ENCODE measurements at places on chromosomes 3 and 15. TPM values are rescaled to one million over a fixed set of nuclear protein-coding genes. Genes with fewer than 3 reads are reported as not detected.

CYP1A2 gene
- total RNA-seq: 32.5 TPM

DNA sequence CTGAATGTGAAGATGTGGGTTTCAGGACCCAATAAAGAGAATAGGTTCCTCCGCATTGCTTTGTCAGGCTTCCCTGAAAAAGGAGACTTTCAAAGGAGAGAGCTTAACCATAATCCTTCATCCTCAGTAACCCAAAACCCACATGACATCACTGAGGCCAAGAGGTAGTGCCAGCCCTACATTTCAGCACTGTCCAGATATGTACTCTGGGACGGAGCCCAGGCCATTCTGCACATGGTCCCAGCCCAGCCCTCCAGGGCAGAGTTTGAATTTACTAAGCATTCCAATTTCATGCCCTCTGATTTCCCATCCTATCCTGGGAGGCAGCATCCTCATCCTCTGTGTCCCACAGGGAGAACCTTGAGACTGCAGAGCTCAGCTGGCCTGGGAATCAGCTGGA lies 210.5 kb downstream of the GABRB3 start:
- DNase-seq: no peak

- peak; percentile 25 for DNase-seq
Measured at GRCh38 chr3:123153125-123154019, 48.4 kb upstream of the SEC22A start.

LRRC31 gene
- total RNA-seq: 5.3 TPM

CHRFAM7A gene
- 0.37 TPM for total RNA-seq

WDR76 gene
- 0.84 TPM for total RNA-seq

DNA sequence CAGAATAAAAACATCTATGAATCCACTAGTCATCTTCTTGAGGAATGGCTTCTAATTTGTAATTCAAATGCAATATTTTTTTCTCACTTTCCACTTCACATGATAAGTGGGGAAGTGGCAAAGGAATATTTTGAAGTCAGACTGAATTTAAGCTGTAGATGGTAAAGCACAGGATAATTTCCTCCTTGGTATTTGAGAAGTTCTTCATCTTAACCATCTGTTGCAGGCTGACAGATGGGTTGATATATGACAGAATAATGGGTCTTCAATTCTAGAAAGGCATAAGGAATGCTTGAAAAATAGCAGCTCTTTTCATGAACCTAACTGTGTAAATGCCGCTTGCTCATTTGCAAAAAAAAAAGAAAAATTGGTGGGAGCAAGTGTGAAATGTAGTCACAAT lies 66.5 kb upstream of the SNTN start:
- DNase-seq: no peak

DNA sequence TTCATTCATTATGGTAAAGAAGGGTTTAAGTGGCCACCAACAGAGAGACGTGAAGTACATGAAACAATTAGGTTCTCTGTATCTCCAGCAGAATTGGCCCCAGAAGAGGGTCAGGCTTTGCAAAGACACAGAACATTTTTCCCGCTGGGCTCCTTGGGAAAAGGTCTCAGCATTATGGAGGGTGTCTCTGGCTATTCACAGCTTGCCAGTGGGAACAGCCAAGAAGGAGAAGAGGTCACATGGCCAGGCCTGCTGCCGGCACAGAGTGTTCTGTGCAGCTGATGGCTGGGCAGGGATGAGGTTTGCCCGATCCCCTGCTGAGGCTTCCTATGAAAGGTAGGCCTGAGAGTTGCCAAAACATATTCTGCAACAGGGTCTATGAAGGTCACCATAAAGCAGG lies 77.8 kb upstream of the LPP start:
- DNase-seq: no peak

DNA sequence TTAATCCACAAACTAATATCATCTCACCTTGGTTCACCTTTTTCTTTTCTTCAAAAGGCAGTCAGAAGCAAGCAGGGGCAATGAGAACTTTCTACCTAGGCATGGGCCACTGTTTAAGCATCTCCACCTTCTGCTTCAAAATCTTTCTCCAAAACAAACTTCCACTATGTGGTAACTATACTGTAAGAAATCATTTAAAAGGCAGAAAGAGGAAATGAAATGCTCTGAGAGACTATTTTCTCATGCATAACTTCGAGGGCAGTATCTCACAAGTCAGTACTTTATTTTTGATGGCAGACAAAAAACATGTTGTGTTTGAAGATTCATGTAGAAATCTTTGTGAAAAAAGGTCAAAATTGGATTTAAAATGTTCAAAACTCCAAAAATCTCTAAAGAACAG lies 419.7 kb downstream of the ZBTB20 start:
- no peak for DNase-seq

DNA sequence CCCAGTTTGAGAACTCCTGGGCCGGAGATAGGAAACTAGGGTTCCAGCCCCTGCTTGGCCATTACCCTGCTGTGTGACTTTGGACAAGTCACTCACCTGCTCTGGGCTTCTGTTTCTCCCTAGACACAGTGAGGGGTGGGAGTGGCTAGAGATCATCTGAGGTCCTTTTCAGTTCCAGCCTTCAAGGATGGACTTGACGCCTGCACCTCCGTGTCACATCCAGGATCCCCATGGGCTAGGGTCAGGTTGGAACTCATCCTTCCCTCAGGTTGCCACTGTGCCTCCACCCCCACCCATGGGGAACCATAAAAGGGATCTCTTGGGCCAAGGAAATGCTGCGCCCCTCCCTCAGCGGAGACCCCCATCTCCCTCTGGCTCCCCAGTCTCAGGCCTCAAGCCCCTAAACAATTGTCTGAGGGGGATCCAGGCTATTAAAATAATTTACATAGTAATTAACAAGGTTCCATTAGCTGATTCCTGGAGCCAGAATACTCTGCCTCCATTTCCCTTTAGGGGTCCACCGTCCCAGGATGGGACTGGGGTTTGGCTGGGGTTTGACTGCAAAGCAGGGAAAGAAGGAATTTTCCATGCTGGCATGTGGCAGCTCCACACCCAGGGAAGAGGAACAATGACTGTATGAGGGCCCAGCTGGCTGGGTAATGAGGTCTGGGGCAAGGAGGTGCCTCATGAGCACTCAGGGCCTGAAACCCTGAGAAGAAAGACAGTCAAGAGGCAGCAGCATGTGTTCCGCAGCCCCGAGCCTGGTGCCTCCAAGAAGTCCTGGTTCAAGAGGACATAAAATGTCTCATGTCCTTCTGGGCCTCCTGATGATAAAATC lies 177.7 kb downstream of the SMAD6 start:
- no peak for DNase-seq

DNA sequence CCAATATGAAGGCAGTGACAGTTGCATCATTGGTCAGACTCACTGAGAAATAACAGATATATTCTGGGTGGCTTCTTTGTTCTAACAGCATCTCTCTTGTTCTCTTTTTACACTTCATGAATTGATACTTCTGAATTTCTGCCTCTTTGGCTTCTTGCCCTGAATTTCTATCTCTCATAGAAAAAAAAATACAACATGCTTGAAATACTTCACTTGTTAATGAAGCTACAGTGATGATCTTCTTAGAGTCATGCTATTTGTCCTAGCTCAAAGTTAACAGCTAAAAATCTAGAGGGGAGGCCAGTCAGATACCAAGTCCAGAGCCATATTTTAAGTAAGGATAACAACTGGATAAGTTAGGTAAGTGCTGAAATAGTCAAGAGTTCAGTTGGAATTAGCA lies 597.2 kb upstream of the AGTR1 start:
- DNase-seq: no peak

FBXO40 gene
- total RNA-seq: 0.08 TPM

- DNase-seq: no peak
Measured at GRCh38 chr15:35713733-35714132, 167.8 kb upstream of the DPH6 start.

SLC28A1 gene
- total RNA-seq: 0.09 TPM

- peak; percentile 39 for DNase-seq
Measured at GRCh38 chr15:43776101-43776717, 557 bp downstream of the ELL3 start.

GRCh38 chr15:73981761-73982221 lies 10.3 kb downstream of the STOML1 start:
- no peak for DNase-seq

DNA sequence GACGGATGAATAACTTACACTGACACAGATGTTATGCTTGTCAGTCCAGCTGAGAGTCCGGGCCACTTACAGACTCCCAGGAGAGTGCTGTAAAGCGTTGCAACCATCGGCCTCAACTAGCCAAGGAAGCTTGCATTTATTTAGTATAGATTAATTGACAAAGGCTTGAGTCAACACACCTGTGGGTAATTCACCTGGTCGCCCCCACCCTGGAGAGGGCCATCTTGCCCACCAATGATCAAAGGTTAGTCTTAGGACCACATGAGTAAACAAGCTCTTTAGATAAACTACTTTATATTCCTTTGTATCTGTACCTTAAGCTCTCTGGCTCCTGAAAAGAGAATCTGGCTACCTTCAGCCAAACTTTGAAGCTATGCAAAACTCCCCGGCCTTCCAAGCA lies 51.0 kb downstream of the PAK2 start:
- DNase-seq: no peak

GRCh38 chr15:28969511-28970085 lies 83.8 kb downstream of the APBA2 start:
- DNase-seq: no peak

LMAN1L gene
- not detected for total RNA-seq

DNA sequence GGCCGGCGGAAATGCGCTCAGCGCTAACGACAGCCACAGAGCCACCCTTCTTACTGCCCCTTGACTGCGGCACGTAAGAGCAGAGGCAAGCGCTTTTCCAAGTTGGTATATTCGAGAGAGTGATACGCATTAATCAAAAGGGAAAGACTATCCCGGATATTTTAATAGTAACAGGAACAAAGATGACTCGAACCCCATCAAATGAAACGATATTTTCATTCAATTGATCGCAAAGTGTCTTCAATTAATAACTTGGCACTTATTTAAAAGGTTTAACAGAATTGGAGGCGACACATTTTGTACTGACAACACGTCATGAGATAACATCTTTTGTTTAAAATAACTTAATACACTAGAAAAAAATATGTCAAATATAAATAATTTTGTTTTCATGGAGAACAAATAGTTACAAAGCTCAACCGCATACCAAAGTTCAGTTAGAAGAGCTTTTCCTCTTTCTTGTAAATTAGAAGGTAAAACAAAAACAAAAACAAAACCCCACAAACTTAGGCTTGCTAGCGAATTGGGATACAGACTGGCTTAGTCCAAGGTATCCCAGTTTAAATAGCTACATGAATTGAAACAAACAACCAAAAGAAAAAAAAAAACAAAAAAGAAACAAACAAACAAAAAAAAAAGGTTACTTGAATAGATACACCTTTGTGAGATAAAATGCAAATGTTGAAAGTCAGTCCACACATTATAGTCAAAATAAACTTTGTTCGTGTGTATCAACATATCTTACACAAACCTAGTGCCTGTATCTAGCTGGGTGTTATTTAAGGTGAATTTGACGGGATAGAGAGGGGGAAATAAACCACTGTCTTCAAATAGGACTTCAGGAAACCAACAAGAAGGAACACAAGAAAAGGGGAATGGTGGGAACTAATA lies 10.2 kb downstream of the SHOX2 start:
- DNase-seq: no peak

DNA sequence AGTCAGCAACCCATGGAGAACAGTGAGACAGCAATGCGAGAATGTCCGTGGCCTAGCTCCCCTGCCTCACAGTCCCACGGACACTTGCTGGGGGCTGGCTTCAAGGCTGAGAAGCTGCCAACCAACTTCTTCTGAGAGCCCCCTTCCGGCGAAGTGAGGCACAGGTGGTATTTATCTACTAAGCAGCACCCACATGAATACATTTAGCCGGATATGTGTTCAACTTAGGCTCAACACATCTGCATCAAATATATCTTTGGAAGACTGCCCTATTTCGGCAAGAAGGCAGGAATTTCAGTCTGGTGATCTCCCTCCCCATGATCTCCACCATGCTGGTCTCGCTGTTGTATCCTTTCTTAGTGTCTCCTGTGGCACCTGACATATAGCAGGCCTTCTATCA lies 340.9 kb upstream of the NR2E3 start:
- no peak for DNase-seq

DNA sequence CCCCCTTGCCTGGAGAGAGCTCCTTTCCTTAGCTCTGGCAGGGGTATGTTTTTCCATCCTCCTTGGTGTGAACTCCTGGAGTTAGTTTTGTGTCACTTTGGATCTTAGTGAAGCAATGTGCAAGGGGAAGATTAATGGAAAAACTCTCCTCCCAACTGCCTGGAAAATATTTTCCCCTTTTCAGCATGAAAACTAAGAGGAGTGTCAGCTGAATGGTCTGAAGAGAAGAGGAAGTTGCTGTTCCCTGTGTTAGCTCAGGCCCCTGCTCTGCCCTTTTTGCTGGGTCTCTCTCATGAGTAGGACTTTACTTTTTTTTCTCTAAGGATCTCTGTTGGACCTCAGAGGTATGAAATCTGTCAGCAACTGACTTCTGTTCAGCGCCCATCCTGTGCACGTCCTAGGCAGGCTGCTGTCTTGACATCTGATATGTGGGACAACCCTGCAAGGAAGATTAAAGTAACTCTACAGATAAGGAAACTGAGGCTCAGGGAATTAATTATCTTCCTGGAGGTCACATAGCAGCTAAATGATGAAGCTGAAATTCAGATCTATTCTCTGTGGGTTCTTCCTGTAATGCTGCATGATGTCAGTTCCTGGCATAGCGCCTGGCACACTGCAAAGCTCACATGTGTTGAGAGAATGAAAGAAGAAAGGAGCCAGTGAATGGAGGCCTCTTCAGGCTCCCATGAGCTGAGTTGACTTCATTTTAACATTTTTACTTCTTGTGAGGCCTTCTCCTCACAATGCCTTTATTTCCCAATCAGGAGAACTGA lies 109.7 kb upstream of the GALNT15 start:
- DNase-seq: no peak

GRCh38 chr15:65903296-65904073 lies 34.2 kb downstream of the RAB11A start:
- no peak for DNase-seq

ZXDC gene
- total RNA-seq: 42.3 TPM

DNA sequence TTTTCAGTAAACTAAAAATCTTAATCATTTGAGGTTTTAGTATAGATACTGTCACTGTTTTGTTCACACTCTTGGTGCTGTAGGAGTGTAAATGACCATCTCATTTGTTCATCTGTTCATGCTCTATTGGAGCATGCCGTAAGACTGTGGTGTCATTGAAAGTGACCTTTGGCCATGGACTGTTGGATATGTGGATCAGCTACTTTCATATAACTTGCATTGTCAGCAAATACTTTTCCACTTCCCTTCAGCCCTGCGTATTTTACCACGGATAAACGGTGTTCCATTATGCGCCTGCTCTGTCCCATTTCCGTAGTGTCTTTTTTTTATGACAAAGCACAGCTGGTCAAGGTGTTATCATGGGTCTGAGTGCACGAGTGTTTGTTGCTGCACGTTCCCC lies 32.6 kb upstream of the SENP5 start:
- DNase-seq: no peak

- no peak for DNase-seq
Measured at GRCh38 chr3:12186515-12187286, 28.0 kb upstream of the TIMP4 start.
